ENCODE measurements at places on chromosomes 4 and X.

GRCh38 chrX:10841579-10841978, 221.2 kb upstream of the MID1 start:
- peak; percentile 4 for DNase-seq

- DNase-seq, result no peak
Observed at GRCh38 chr4:73844345-73844744, 7.9 kb downstream of the CXCL6 start.

GRCh38 chr4:173360587-173361221, 10.1 kb upstream of the SAP30 start:
- peak; percentile 47 for DNase-seq

GRCh38 chr4:150769248-150769647, 187.3 kb downstream of the MAB21L2 start:
- DNase-seq, result peak; percentile 65

DNA sequence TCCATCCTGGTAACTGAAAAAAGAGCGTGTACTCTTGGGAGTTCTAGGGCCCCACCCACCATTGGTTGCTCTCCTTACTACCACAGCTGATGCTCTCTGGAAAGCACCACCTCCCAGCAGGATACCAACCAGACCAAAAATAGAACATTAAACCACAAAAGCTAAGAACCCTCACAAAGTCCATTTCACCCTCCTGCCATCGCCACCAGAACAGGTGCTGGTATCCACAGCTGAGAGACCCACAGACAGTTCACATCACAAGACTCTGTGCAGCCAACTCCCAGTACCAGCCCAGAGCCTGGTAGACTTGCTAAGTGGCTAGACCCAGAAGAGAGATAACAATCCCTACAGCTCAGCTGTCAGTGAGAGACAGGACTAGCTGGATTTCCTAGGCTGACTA, 240.6 kb downstream of the PABPC4L start:
- DNase-seq, result no peak

DNA sequence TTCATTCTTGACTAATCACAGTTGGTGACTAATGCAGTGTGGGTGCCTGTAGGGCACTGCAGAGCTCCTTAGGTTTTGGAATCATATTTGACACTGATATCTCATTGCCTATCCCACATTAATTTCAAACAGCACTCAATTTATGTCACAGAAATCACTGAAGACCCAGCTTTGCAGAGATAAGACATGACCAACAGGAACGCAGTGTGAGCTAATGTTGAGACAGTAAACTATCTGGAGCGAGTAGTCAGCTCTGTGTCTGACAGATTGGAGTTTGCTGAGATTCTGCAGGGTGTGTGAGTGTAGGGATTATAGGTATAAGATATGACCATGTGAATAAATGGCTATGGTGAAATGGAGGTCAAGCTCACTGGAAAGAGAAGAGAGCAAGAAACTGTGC, 1586.1 kb upstream of the AGA start:
- DNase-seq, result no peak

- no peak for DNase-seq
Observed at GRCh38 chr4:173488074-173488473, 42.0 kb downstream of the HAND2 start.

DNA sequence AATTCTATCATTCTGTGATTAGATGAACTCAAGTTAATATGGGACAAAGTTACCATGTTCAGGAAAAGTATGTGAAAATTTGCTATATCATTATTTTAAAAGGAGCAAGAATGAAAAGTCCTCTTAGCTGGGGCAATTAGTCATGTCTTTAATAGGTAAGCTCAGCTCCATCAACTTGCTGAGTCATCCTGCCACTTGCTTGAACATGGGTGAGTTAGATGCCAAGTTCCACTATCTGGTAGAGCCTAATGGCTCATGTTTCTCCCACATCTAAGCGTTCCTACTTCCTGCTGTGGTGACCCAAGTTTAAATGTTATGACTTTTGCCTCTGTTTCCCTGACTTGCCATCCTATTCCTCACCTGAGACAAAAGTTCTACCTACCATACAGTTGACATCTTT, 276.8 kb downstream of the ZNF674 start:
- no peak for DNase-seq

GRCh38 chrX:15043538-15043937, 170.3 kb downstream of the MOSPD2 start:
- no peak for DNase-seq

DNA sequence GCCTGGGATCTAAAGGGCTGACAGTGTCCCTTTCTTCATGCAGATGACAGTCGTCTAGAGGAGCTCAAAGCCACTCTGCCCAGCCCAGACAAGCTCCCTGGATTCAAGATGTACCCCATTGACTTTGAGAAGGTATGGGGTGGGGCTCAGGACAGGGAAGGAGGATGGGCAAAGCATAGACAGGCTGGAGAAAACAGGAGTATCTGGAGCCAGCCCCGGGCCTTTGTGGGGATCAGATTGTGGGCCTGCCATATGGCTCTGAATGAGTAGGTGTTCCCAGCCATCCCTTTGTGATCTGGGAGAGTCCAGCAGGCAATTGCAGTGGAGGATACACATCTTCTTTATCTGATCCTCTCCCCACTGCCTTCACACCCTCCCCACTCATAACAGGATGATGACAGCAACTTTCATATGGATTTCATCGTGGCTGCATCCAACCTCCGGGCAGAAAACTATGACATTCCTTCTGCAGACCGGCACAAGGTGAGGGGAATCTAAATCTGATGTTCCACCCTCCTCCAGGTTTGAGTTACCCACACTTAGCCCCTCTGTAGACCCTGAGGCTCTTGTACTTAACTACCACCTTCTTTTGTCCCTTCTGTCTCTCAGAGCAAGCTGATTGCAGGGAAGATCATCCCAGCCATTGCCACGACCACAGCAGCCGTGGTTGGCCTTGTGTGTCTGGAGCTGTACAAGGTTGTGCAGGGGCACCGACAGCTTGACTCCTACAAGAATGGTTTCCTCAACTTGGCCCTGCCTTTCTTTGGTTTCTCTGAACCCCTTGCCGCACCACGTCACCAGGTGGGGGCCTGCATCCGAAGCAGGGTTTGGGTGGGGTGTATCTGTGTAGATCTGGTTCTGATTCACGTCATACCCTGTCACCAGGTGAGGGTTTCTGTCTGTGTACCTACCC, 5.8 kb upstream of the CDK16 start:
- no peak for DNase-seq

DNA sequence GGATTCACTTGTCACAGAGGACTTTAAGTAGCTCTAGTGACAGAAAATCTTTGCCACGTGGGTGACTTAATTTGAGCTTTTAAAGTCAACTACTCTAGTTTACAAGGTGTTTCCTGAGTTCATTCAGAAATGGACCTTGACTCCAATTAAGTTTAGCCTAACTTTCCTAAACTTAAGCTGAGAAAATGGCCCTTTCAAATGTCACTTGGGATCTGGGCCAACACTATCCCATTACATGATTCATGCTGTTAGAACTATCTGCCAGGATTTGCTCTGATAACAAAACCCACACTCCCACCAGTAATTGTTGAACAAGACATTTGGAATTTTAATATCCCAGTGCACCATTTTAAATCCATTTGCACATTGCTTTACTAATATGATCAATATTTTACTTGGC, 40.8 kb downstream of the C4orf46 start:
- peak; percentile 13 for DNase-seq

GRCh38 chr4:22099896-22100295, 151.3 kb upstream of the KCNIP4 start:
- DNase-seq, result no peak

DNA sequence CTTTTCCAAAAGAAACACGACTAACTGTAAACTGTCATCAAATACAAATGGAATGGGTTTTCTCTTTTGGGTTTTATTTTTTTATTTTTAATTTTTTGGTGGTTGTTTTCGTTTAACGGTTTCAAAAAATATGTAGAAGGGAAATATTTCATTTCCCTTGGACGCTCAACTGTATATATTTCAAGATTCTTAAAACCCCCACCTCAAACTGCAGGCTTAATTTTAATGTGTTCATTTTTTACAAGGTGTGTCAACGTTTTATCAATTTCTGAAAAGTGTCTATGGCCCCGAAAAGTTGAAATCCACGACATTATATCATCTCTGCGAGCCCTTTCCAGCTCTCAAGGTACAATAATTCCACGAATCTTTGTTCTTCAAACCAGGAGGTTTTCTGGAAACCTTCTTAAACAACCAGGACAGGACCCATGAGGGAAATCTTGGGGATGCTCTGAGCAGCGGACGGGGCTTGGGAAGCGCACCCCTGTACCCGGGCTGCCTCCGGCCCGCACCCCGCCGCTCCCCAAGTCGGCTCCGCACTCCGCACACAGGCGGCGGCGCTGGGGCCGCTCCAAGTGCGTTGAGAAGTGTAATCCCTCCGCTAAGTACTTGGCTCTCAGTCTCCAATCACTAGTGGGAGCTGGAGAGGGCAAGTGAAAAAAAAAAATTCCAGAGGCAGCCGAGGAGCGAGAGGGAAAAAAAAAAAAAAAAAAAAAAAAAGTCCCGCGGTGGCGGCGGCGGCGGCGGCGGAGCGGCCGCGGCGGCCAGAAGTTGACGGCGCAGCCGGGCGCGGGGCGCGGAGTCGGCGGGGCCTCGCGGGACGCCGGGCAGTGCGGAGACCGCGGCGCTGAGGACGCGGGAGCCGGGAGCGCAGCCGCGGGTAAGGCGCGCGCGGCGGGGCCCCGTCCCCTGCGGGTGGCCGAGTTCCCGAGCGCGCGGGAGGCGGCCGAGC, at the start of gene BMPR1B:
Gene BMPR1B, plus strand, starts transcription at position 764 of the 949 bp plus-strand sequence. CDS start 346,470 bp downstream, outside the sequence.
- peak; percentile 47 for DNase-seq

DNA sequence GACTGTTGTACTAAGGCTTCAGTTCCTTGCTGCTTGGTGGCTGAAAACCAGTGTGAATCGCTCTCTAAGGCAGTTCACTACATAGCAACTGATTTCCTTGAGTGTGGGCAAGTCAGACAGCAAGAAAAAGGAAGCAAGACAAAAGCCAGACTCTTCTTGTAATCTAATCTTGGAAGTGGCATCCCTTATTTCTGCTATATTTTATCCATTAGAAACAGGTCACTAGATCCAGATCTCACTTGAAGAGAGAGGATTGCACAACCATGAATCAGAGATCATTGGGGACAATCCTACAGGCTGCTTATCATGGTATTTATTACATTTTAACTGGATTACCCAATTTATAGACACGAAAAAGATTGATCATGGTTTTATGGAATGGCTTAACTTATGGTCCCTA, 684.5 kb downstream of the GRID2 start:
- no peak for DNase-seq

All from AG08395 (cell line).